ENCODE measurements at places on chromosomes 2 and 18.

GRCh38 chr2:57726294-57726693 is 320.3 kb upstream of the VRK2 start:
- DNase-seq = no peak

DNA sequence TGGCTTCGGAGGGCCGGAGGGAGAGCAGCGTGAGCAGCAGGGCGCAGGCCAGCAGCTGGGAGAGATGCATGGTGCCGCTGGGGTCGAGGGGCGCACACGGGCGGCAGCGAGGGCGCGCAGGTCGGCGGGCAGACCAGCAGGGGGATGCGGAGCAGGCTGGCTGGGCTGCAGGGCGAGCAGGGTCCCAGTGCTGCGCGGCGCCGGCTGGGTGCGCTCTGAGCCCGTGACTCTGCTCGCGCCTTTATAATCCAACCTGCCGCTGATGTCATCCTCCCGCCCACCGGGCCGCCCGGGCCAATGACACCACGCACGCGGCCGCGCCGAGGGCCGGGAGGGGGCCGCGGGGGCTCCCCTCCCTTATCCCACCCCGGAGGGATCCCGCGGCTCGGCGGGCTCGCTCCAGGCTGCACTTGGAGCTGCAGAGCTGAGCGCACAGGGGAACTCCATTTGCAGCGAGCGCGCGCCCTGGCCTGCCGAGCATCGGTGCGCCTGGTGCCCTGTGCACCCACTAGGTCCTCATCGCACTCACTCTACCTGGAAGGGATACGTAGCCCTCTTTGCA is at the start of gene NPPC:
Gene NPPC, minus strand, starts transcription at position 217 of the 562 bp plus-strand sequence. Its CDS starts 147 bp downstream, at position 70.
- DNase-seq = peak; percentile 83

DNA sequence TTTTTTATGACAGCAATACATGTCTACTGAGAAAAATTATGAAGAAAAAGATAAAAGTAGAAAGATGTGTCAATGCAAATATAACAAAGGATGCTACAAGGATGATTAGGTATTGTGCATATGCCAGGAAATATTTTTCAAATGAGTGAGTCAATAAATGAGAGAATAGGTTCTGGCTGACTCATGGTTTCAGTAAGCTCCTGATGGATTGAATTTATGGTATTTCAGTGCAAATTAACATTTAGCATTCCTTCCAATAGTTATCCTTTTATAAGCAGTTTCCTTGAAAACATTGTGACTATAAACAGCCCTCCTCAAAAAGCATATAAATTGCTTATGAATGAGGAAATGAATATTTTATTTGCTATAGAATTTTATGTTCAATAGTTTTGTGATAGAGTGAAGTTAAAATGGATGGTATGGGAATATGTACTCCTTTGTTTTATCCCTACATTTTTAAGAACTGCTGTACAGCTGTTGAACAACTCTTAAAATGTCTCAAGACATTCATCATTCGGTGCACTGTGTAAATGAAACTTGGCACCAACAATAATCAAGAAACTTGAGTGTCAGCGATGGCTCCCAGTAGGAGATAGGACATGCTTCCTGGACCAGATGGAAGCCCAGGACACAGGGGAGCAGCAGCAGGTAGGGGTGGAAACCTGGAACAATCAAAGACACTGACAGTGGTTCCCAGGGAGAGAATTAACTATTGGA is 144.7 kb downstream of the PMAIP1 start:
- no peak for DNase-seq

- DNase-seq = no peak
These were observed 20.5 kb downstream of the RND3 start for GRCh38 chr2:150466741-150467620.

DNA sequence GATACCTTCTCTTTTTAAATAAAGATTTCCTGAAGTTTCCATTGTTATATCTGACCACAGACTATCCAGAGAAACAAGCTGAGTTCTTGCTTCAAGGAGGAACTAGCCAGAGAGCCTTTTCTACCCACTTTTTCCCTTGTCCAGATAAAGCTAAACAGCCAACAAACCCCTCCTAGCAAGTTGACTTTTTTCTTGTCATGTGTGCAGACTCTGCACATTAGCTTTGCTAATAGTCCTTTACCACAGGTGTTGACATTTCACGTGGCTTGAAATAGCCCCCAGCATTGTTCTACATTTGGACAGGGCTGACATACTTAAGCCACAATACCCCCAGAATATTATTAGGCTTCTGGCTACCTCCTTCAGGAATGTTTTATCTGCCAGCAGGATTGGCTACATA is 40.7 kb downstream of the PCBP1 start:
- no peak for DNase-seq

- DNase-seq = no peak
These were observed 116.8 kb upstream of the SPRED2 start for GRCh38 chr2:65549257-65549627.

GRCh38 chr2:222518570-222519381 is 94.4 kb downstream of the SGPP2 start:
- DNase-seq = no peak

- DNase-seq = no peak
These were observed 112.6 kb upstream of the MCFD2 start for GRCh38 chr2:47028171-47028570.

GRCh38 chr18:68427951-68428401 is 286.9 kb downstream of the TMX3 start:
- no peak for DNase-seq

DNA sequence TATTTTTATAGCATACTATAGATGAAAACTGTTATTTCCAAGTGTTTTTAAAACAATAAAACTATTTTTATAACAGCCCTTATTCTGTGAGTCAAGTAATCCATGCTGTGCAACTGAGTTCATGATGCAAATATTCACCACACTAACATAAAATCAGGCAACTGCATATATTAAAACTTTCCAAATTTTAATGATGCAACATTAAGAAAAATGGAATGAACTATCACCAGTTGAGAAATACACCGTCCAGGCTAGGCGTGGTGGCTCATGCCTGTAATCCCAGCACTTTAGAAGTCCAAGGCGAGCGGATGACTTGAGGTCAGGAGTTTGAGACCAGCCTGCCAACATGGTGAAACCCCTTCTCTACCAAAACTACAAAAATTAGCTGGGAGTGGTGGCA is 114.5 kb downstream of the CDH2 start:
- DNase-seq = no peak

DNA sequence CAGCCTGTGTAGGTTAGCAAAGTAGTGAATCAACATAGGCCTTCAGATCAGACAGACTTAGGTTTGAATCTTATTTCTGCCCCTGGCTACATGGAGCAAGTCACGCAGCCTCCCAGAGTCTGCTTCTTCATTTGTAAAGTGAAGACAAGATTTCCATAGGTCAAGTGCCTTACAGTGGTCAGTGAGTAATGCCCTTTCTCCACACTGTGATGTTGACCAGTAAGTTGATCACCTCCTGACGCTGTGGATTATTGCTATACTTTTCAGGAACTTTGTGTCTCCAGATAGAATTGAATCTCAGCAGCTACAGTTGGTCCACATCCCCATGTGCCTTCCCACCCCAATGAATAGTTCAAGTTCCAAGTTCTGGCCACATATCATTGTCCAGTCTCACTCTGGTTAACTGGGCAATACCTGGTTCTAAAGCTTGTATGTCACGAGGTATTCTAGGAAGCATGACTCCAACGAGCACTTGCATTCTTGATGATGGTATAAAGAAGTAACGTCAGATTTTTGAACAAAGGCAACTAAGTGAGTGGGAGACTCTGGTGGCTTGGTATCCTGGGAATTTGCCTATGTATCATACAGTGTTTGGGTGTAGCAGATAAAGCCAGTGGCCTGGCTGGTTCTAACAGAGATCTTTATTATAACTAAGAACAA is 2.1 kb upstream of the CLIP4 start:
- DNase-seq = no peak

DNA sequence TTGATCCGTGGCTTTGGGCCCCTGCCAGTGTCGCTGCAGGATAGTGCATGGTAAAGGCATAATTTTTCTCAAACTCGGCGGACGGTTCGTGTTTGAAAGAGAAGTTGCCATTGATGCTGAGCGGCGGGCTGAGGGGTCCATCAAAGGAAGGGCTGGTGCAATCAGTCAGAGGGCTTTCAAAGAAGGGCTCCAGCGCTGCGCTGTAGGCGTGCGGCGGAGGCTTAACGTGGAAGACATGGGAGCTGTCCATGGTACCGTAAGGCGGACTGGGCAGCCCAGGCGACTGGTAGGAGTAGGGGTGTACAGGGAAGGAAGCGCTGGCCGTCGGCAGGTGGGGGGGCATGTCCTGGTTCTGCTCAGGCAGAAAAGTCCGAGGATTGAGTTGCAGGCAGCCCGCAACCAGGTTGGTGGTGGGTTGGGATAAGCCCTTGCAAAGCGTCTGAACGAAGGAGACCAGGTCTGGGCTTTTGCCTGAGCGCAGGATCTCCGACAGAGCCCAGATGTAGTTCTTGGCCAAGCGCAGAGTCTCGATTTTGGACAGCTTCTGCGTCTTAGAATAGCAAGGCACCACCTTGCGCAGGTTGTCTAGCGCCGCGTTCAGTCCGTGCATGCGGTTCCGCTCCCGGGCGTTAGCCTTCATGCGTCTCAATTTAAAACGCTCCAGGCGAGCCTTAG is 2.3 kb downstream of the NEUROD1 start:
- DNase-seq = peak; percentile 89

DNA sequence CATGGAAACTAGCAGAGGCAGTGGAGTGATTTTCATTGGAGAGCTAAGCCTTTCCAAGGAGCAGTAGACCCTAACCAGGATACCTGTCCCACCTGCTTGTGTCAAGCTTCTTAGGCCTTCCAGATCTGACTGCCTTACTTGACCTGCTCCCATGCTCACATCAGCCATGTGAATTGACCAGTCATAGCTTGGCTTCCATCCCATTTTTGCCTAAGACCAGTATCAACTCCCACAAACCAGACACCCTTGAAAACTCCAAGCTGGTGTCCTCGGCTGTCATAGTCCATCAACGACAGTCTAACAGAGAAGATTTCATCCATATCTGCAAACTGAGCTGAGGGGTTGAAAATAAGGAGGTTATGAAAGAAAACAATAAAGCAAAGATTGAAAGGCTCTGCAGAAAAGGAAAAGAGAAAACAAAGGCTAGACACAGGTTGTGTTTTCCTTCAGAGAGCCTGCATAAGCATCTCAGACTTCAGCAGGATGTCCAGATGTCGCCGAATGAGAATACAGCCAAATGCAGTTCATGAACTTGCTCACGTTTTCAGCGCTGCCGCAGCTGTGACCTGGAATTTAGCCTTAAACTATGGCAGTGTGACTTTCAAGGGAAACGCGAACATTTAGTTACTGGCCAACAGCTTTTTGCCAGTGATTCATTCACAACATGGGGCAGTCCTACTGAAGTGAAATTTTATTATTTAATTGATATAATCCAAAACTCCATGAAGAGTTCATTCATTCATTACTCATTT is 868.1 kb upstream of the ID2 start:
- no peak for DNase-seq

DNA sequence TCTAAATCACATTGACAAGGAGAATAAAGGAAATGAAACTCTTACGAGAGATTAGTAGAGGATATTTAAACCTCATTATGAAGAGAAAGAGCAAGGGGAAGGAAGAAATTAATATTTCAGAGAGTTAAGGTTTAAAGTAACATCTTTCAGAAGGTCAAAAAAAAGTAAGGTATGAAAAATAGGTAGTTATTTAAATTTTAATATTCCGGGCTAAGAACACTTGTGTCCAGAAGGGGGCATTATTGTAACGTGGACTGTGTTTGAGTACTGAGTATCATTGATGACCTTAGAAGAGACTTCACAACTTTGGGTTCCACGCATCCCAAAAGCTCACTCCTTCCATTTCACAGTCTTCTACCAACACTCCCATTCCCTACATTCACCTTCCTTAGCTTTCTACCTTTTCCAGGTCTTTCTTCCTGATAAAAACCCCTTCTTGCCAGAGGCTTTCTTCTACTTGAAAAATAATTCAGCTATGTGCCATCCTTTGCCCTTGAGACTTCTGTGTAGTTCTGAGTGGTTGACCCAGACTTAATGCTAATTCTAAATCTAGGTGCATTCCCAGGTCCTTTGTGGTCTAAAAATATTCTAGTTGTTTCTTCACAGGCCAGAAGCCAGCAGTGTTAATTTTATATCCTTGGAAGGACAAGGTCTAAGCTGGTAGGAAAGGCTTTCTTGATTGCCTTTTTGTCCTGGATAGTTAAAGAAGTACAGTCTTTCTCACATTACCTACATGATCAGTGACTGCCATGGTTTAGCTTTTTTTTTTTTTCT is 16.5 kb downstream of the DYNC1I2 start:
- DNase-seq = no peak

- DNase-seq = no peak
These were observed 153.3 kb downstream of the EML6 start for GRCh38 chr2:54876764-54877163.

DNA sequence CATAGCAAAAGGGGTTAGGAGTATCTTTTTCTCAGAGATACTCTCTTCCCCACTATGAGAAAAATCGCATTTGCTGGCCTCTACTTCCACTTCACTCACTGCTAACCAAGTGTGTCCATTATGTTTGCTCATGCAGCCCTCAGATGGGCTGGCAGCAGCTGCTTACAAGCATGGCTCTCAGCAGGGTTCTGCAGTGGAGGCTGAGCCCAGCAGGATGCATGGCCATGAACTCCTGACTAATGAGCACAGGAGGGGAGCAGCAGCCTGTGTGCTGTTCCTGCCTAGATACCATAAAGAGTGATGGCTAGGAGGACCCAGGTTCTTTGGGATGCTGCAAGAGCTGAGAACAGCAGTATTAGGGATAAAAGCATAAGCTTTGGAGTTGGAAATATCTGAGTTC is 316.9 kb upstream of the THSD7B start:
- no peak for DNase-seq

GRCh38 chr18:48910972-48911545 is 39.7 kb downstream of the SMAD7 start:
- peak; percentile 25 for DNase-seq

GRCh38 chr2:2635025-2635528 is 304.0 kb upstream of the MYT1L start:
- DNase-seq = no peak

DNA sequence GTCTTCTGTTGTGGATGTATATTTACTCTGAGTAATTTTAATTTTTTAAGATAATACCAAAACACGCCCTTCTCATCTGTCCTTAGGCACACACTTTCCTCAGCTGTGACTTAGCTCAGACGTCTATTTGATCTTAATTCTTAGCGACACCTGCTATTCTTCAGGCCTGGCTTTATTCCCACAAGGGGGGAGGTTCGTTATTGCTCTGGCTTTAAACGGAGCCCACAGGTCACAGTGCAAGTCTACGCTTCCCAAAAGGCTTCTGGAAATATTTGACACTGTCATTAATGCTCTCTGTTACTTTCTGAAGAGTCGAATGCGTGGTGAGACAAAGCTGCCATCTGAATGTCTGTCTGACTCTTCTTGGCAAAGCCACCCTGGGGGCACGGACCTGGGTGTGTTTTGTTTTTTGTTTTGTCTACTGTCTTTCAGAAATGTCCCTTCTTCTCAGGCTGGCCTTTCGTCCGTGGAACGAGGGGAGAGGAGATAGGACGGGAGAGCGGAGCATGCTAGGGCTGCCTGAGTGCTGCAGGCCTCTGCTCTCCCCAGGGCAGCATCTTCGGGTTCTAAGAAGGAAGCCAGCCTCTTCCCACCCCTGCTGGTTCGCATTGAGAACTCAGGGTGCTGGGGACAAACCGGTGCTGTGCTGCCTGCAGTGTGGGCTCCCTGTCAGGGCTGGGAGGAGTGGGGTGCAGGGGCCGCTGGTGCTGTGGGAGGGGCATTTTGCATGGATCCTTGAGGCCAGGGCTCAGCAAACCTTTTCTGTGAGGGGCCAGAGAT is 61.9 kb downstream of the ASAP2 start:
- no peak for DNase-seq

- DNase-seq = no peak
These were observed 154.1 kb downstream of the SMAD7 start for GRCh38 chr18:48796491-48797205.

All from H9 (cell line).